GM12878 (cell line): ENCODE measurements at places on chromosomes 16 and 17.

DNA sequence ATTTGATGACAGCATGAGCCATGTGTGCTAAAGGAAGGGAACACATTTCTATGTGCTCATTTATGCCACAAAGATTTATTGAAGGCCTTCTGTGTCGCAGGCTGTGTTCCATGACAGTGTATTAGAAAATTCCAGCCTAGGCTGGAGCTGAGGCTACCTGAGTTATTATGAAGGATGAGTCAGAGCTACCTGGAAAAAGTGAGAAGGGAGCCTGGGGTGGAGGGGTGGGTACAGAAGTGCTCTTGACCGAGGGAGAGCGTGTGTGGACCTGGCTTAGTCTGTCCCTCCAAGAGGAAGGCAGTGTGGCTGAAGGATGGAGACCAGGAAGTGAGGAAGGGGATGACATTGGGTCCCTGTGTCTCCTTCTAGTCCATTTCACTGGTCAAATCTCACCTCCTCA, 98.3 kb downstream of the N4BP1 start:
- no peak for DNase-seq
- no peaks in the 10 kb centered on the region; the same call in 1 of the 2 replicates for H3K36me3 ChIP-seq
- H3K4me3 ChIP-seq, result no peak overlapping the region
- H3K27ac ChIP-seq, result no peak overlapping the region

DNA sequence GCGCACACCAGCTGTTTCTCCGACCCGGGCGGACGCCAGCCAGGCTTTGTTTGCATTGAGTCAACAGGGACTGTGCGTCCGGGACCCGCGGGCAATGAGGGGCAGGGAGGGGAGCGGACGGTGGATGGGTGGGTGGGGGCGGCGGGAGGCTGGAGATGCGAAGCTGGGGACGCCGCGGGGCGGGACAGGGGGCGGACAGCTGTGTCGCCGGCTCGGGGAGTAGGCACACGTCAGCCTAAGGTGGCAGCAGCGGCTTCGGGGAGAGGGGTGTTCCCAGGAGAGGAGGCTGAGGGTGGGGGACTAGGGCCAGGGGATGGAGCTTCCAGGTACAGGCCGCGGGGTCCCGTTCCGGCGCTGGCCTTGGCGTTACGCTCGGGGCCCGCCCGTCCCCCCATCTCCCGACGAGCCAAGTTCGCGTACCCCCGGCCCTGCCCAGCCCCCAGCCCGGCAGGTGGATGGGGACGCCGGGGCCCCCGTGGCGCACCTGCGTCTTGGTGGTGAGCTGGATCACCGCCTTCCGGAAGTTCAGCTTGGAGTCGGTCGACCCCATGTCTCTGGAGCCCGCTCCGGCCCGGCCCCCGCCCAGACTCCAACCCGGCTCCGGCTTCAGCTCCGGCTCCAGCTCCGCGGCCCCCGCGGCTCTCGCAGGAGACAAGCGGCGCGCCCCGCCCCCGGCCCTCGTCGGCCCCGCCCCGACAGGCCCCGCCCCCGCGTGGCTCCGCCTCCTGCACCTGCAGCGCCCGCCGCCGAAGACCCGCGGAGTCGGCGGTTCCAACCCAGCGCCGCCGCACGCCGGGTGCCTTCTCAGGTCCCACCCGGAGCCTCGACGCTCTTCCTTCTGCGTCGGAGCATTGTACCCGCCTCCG, at the start of gene HID1:
TSS of gene HID1 (minus strand) at position 653 of the 866 bp plus-strand sequence. CDS start at position 550, 103 bp downstream.
- no peak within 1 kb of the TSS for H3K27ac ChIP-seq
- H3K4me1 ChIP-seq, result no peaks in the 10 kb centered on the region
- H3K4me3 ChIP-seq, result 0 out of 2 replicates have a peak within 1 kb of the TSS, but pooled peaks have one; percentile 55
- no peaks in the 10 kb centered on the region for H3K36me3 ChIP-seq

DNA sequence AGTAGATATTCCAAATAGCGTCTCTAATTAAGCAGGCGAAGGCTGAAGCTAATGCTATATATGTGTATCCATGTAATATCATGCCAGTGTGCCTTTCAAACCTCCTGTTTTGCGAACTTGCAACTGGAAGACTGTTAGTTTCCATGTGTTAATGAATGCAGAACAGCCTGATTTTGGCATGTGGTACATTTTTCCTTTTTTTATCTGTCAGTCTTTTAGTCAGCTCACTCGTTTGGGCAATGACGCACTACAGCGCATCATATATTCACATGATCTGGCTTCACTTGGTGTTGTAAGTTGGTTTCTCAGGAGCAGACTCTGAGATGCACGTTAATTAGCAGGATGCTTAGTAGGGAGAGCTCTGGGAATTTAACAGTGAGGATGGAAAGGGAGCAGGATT, 210.4 kb upstream of the CA10 start:
- H3K4me3 ChIP-seq, result no peak overlapping the region
- H3K4me1 ChIP-seq, result no peaks in the 10 kb centered on the region
- H3K27ac ChIP-seq, result no peak overlapping the region
- DNase-seq, result no peak
- no peaks in the 10 kb centered on the region for H3K36me3 ChIP-seq
- H3K27me3 ChIP-seq, result no peaks in the 10 kb centered on the region

DNA sequence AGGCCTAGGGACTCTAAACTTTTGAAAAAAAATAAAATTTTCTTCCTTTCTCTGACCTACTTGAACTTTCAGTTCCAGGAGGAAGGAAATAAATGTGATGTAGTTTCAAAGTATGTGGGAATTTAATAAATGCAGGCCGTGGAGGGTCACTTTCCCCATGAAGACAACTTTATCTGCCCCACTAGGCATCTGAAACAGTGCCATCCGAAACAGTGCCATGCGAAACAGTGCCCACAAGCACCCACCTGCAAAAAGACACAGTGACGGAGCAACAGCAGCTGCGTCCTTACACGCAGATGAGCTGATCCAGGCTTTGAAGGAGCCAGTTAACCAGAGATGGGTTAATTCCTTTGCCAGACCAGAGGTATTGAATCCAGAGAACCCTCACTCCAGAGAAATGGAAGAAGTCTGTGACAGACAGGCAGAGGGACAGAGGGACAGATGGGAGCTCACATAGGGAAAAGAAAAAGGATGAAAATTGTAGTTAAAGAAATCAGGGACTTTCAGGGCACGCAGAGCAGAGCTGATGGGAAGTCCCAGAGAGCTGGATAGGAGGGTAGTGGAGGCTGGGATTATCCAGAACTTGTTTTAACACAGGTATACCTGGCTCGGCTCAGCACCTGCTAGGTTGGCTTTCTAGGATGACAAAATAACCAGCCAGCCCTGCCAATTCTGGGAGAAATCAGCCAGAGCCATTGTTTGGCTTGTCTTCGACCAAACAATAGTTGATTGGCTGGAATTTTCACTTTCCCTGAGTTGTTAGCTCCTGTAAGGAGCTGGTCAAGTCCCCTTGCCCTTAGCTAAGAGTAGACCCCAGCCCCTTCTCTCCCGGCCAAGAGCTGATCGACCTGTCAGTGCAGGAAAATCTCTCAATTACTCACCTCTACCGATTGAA, 17.1 kb upstream of the HOXB13 start:
- peaks cover 52% of the 10 kb centered on the region for H3K27me3 ChIP-seq
- no peak overlapping the region for H3K27ac ChIP-seq
- no peak for DNase-seq
- H3K4me1 ChIP-seq, result no peaks in the 10 kb centered on the region

GRCh38 chr17:78325076-78325687, 34.7 kb downstream of the SOCS3 start:
- H3K27ac ChIP-seq, result no peak overlapping the region
- H3K4me1 ChIP-seq, result peaks cover 10% of the 10 kb centered on the region
- DNase-seq, result no peak
- H3K36me3 ChIP-seq, result no peaks in the 10 kb centered on the region

DNA sequence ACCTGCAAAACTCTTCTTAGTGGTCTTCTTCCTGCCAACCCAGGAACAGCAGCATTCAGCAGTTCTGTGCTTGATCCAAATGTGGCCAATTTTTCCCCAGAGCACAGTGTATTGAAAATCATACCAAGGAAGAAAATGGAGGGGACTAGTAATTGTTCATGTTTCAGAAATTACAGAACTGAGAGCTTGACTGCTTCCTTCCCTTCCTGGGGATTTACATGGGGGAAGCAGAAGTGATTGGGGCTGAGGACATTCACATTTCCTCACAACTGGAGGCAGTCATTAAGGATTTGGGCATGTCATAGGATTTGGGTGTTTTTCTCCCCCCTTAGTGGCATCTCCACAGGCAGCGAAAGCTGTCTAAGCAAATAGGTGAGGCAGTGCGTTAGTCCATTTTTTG, 19.7 kb downstream of the CIITA start:
- H3K4me3 ChIP-seq, result peak overlapping the region; percentile 38; the same call in 1 of the 2 replicates
- H3K4me1 ChIP-seq, result peaks cover 56% of the 10 kb centered on the region
- peaks cover 57% of the 10 kb centered on the region for H3K36me3 ChIP-seq
- DNase-seq, result no peak
- no peaks in the 10 kb centered on the region for H3K27me3 ChIP-seq
- H3K27ac ChIP-seq, result peak overlapping the region; percentile 54

DNA sequence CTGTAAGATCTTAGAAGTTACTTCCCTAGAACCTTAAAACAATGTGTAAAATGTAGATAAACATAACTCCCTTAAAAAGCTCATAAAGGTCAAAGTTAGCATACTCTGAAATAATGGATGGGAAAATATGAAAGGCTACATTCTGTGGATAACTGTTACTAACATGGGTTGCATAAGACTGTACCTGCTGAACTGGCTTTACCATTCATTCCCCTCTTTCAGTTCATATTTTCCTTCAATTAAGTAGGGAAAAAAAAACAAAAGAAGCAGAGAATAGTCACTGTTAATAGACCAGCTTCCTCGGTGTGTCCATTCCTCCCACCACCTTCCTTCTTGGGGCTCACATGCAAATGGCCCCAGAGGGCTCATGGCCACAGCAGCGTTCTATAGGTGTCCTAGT, 7.5 kb upstream of the MEIOB start:
- H3K36me3 ChIP-seq, result no peaks in the 10 kb centered on the region
- H3K27ac ChIP-seq, result no peak overlapping the region
- H3K4me1 ChIP-seq, result peaks cover 12% of the 10 kb centered on the region

DNA sequence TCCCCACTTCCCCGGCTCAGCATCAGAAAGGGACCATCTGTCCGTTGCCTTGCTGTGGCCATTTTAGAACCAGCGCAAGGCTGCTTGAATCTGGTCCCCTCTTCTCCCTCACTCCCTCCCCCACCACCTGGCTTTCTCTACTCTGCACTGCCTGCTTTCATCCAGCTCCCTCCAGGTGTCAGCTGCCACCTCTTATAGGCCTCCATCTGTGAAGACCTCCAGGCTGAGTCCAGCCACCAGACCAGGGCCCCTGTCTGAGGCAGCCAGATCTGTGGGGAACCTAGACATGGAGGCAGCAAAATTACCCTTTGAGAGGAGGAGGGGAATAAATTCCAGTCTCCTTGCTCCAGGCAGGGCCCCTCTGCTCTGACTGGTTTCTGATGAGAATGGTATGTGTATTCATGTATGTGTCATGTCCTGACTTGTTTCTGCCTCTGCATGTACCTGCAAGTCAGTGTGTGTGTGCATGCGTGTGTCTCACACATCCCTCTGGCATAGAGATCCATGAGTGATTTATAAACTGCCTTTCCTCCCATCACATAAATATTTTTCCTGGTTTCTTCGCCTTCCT, 21.1 kb downstream of the MINK1 start:
- H3K36me3 ChIP-seq, result 0 out of 2 replicates have a peak, but pooled peaks cover 3% of the 10 kb centered on the region
- no peaks in the 10 kb centered on the region for H3K27me3 ChIP-seq

- no peaks in the 10 kb centered on the region for H3K36me3 ChIP-seq
- no peak overlapping the region for H3K4me3 ChIP-seq
- no peak overlapping the region for H3K27ac ChIP-seq
Measured at GRCh38 chr16:61364990-61365389, 671.2 kb downstream of the CDH8 start.

DNA sequence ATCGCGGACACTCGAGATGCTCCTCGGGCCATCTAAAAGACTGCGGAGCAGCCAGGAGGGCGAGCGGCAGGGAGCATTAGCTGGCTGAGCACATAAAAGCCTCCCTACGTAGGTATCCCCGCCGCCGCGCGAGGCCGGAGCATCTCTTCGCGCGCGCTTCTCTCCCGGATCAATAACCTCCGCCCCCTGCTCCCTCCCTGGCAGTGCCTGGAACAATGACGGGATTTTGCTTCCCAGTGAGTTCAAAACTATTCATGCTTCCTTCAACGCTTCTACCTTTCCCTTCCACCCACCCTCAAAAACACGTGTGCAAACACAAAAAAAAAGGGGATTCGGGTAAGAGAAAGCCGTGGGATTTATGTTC, 984 bp downstream of the CENPV start:
- 0 out of 2 replicates have a peak, but pooled peaks cover 7% of the 10 kb centered on the region for H3K36me3 ChIP-seq
- H3K4me1 ChIP-seq, result peaks cover 3% of the 10 kb centered on the region; the same call in 1 of the 2 replicates

DNA sequence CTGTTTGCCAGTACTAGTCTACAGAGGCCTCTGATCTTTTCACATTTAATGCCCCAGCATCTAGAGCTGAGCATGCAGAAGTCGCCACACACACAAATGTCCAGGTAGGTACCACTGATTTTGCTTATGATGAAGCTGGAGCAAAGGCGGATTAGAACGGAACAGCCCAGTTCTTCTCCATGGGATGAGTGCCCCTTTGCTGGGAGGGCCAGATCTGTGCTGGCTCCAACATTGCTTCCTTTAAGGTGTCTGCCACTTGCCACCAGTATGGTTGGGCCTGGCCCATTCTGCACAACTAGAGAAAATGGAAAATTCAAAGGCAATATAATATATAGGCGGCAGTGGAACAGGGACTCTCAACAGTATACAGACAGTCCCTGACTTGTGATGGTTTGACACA, 2.2 kb upstream of the MNT start:
- H3K4me1 ChIP-seq, result peaks cover 9% of the 10 kb centered on the region
- no peak overlapping the region for H3K27ac ChIP-seq
- H3K4me3 ChIP-seq, result no peak overlapping the region
- no peak for DNase-seq

- no peaks in the 10 kb centered on the region for H3K27me3 ChIP-seq
- peaks cover 19% of the 10 kb centered on the region; the same call in 1 of the 2 replicates for H3K36me3 ChIP-seq
- H3K27ac ChIP-seq, result peak overlapping the region; percentile 87
- no peak overlapping the region for H3K4me3 ChIP-seq
- no peak for DNase-seq
- peaks cover 50% of the 10 kb centered on the region for H3K4me1 ChIP-seq
Measured at GRCh38 chr16:70416748-70417616, 21.9 kb downstream of the ST3GAL2 start.

DNA sequence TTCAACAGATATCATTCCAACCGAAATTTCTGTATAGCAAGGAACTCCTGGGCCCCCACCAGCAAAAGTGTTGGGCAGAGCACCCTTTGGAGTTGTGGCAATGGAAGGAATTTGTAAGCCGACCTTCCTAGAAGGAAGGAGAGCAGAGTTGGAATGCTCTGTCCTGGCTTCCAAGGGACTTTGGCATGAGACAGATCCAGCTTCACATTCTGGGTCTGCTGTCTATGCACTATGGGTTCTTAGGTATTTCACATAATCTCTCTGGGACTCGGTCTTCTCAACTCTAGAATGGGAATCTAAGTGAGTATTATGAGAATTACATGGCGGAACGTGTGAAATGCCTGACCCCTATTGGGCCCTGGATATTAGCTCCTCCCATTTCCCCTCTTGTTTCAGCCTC, 63.2 kb upstream of the MARCHF10 start:
- H3K4me3 ChIP-seq, result no peak overlapping the region
- H3K27ac ChIP-seq, result no peak overlapping the region
- H3K36me3 ChIP-seq, result no peaks in the 10 kb centered on the region
- H3K27me3 ChIP-seq, result 0 out of 2 replicates have a peak, but pooled peaks cover 3% of the 10 kb centered on the region
- DNase-seq, result no peak

- DNase-seq, result no peak
- no peaks in the 10 kb centered on the region for H3K27me3 ChIP-seq
Measured at GRCh38 chr16:54582631-54583250, 296.2 kb upstream of the IRX3 start.

- no peak overlapping the region for H3K4me3 ChIP-seq
- H3K27ac ChIP-seq, result no peak overlapping the region
- H3K4me1 ChIP-seq, result no peaks in the 10 kb centered on the region; the same call in 1 of the 2 replicates
- H3K36me3 ChIP-seq, result no peaks in the 10 kb centered on the region
- DNase-seq, result peak; percentile 40
- H3K27me3 ChIP-seq, result peaks cover 3% of the 10 kb centered on the region; the same call in 1 of the 2 replicates
Measured at GRCh38 chr17:41308251-41308917, 725 bp downstream of the KRTAP16-1 start.

GRCh38 chr17:45155029-45155428, 6.6 kb upstream of the HEXIM2 start:
- H3K36me3 ChIP-seq, result no peaks in the 10 kb centered on the region
- no peaks in the 10 kb centered on the region for H3K27me3 ChIP-seq
- no peak overlapping the region for H3K4me3 ChIP-seq
- no peak overlapping the region for H3K27ac ChIP-seq
- peaks cover 5% of the 10 kb centered on the region for H3K4me1 ChIP-seq
